Stimulated activated CD8-positive, alpha-beta memory T cell treated with anti-CD3 and anti-CD28 coated beads, Interleukin-4, amount 100 ng/mL, for 24 hours (primary cell): ENCODE measurements at places on chromosomes 5 and 9.

DNA sequence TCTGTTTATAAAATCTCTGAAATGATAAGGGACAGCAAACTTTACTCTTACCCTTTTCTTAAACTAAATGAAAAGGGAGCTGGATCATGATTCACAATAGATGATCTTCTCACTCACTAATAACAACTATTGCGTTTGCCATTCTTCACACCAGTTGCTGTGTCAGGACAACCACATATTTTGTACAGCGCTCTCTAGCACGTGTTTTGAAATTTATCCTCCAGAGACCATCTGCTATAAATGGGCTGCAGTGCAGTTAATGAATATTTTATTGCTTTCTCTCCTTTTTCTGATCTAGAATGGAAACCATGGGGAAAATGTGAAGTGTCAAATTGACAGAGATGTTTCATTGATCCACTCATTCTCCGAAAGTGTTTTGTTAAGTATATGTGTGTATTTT, 258.4 kb upstream of the CCNH start:
- no peak for DNase-seq

- no peak for DNase-seq
Measured at GRCh38 chr5:96652769-96653454, 9.3 kb upstream of the CAST start.

DNA sequence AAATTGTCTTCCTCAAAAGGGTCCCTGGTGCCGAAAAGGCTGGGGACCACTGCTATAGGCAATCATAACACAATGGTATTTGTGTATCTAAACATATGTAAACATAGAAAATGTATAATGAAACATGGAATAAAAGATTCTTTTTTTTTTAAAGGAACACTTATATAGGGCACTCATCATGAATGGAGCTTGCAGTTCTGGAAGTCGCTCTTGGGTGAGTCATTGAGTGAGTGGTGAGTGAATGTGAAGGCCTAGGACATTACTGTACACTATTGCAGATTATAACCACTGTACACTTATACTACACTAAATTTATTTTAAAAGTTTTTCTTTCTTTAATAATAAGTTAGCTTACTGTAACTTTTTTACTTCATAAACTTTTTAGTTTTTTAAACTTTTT, 176.4 kb downstream of the ARRDC3 start:
- DNase-seq, result no peak

DNA sequence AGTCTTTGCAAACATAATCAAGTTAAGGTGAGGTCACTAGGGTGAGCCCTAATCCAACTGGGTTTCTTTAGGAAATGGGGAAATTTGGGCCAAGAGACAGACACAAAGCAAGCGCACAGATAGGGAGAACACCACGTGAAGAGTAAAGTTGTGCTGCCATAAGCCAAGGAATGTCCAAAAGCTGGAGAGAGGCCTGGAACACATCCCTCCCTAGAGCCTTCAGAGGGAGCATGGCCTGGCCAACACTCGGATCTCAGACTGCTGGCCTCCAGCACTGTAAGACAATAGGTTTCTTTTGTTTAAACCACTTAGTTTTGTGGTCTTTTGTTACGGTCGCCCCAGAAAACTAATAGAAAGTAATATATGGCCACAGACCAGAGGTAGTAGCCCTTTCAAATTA, 8.1 kb upstream of the ROR2 start:
- no peak for DNase-seq

- DNase-seq, result no peak
Measured at GRCh38 chr9:98404237-98404636, 148.8 kb upstream of the TBC1D2 start.

DNA sequence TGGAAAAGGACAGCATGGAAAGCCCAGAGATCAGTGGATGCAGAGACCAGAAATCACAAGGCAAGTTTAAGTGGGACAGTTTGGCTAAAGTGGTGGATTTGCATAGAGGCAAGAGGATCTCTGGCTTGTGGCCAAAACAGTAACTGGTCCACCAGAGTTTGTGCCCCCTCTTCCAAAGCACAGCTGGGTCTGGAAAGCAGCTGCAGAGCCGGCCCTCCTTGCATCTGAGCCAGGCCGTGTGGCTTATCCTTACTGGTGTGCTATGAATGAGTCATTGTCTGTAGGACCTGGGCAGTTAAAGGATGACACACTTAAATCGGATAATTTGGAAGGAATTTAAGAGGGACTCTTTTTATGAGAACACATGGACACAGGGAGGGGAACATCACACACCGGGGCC, 146.6 kb downstream of the PIP5K1B start:
- no peak for DNase-seq

DNA sequence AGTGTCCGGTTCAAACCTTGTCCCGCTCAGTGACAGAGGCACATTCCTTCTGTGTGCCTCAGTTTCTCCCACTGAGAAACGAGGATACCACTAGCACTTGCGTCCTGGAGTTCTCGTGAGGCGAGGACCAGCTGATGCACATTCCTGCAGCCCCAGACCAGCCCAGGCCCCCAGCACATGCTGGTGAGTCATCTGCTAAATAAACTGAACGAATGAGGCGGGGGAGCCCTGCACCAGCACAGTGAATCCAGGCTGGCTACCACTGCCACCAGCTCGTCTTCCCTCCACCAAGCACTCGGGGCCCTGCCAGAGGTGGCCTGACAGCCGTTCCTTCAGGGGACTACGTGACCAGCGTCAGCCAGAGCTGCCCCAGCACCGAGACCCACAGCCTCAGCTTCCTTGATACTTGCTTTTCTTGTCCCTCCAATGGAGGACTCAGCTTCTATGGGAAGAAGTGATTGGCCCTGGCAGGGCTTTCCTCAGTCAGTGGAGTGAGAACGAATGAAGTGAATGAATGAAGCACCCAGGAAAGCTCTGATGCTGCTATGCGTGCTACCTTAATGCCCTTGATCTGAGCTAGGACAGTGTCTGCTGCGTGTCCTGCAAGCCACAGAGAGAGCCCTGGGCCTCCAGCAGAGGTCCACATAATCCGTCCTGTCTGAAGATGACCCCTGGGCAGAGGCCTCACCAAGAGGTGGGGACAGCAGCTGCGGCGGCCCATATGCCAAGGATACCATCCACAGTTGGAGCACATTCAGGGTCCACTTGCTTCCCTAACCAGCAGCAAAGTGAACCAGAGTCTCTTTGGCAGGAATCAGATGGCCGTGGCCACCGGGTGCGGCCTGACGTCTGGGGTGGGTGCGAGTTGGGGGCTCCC, 13.5 kb upstream of the BARX1 start:
- no peak for DNase-seq

DNA sequence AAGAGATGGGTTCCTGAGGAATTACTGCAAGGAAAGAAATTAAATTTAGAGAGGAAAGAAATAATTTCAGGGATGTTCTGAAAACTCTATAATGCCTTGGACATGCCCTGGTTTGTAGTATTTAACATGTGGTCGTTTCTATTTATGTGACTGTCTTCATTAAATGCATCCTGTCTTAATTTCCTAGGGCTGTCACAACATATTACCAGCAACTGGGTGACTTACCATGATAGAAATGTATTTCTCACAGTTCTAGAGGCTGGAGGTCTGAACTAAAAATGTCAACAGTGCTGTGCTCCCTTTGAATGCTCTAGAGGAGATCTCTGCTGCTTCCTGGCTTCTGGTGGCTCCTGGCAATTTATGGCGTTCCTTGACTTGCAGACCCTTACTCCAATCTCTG, 287.7 kb downstream of the FBXL7 start:
- no peak for DNase-seq

GRCh38 chr5:138264183-138264582, 10.2 kb downstream of the GFRA3 start:
- DNase-seq, result no peak

DNA sequence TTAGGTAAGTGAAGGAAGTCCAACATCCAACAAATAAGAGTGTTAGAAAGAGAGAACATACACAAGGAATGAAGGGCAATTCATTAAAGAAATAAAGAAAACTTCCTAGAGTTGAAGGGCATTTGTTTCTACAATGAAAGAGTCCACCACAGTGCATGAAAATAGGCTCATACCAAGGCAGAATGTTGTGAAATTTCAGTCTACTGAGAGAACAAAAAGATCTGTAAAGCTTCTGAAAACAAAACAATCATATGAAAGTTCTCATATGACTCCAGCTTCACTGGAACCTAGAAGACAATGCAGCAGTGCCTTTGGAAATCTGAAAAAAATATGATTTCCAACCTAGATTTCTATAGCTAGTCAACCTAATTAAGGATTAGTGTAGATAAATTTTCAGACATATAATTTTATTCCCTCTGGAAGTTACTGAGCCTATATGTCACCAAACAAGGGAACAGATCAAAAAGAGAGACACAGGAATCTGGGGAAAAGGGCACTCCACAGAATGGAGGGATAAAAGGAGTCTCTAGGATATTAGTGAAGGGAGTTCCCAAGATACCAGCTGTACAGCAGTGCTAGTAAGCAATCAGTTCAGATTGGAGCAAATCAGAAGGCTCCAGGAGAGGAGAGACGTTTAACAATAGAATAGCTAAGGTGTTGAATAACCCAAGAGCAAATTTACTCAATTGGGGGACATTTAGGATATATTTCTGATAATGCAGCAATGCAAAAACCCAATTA, 5.8 kb downstream of the C5orf58 start:
- no peak for DNase-seq

DNA sequence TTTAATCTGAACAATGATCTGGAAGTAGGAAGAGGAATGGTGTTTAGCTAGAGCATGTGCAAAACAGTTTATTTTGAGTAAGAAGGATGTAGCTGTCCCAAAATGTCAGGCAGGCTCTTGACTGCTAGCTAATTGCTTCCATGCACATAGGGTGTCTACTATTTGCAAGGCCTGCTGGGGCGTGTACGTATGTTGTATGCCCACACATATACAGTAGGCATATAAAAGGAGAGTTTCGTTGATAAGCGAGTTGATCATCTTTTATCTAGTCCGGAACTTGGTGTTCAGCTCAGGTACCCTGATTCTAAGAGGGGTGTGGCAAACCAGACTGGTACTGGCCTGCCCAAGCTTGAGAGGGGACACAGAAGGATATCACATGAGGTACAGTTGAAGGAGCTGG, 177.2 kb downstream of the GOLPH3 start:
- DNase-seq, result no peak

DNA sequence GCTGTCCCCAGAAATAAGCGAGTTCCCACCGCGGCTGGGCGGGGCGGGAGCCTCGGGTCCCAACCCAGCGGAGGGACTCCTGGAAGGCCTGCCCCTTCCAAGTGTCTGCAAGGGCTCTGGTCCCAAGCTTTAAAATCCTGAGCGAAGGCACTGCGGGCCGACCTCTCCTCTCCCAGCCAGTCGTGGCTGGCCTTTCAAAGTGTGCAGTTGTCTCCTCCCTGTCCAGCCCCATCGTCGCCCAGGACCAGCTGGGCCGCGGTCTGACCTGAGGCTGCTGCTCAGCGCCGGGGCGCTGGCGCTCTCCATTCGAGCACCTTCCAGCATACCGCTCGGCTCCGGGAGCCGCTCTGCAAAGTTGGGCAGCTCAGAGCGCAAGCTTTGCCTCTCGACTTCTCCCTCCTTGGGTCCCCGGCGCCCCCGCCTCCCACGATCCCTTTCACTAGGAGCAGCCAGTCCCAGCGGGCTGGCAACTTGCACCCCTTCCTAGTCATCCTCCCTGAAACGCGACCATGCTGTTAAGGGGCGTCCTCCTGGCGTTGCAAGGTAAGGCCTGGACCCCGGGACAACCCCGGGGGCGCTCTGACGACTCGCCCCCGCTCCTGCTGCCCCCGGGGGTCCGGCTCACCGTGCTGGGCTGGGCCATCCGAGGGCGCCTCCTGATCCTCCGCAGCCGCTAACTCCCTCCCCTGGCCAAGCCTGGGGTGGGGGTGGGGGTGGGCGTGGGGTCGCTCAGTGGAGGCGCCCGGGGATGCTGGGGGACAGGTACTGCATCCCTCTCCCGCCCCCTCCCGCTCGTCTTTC, at the start of gene MAMDC2:
TSS of gene MAMDC2 (plus strand) at position 160 of the 801 bp plus-strand sequence. CDS start at position 510, 350 bp downstream.
- no peak for DNase-seq

DNA sequence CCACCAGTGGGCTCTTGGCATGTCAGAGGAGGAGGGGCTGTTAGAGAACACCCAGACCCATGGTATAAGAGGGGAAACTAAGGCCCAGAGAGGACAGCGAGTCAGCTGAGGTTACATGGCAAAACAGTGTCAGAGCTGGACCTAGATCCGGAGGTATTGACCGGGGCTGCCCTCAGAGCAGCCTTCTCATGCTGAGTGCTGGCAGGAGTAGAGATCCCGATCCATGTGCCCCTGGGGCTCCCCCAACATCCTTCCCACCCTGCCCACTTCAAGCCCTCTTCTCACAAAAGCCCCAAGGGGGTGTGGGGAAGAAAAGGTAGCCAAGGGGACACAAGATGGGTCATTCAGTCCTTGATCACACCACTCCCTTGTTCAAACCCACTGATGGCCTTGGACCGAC, 19.9 kb downstream of the CSF1R start:
- no peak for DNase-seq

DNA sequence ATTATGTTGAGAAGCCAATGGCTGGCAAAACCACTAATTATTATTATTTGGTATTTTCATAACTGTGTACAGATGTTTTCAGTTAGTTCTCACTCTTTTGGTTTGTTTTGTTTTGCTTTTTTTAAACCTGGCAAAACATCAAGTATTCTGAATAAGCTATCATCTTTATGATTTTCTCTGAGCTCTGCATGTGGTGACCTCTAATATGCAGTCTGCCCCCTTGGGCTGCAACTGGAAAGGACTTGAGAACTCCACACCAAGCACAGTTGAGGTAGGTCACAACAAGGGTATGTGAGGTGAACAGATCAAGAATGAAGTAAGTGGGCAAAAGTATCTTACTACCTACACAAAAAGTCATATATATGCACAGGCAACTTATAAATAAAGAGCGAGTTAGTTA, 202.2 kb downstream of the NFIB start:
- no peak for DNase-seq

DNA sequence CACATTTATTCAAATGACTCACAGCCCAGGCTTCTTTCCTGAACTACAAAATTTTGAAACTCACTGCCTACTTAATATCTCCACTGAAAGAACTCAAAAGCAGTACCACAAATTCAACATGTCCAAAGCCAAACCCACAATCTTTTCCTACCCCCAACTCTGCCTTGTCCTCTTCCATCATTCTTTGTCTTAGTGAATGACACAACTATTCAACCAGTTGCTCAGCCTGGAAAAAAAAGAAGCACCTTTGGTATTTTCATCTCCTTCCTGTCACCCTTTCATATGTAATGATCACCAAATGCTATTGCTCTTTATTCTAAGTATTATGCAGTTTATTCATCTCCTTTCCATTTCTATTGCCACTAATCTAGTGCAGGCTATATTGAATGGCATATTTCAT, 216.3 kb downstream of the TMEM232 start:
- DNase-seq, result no peak

DNA sequence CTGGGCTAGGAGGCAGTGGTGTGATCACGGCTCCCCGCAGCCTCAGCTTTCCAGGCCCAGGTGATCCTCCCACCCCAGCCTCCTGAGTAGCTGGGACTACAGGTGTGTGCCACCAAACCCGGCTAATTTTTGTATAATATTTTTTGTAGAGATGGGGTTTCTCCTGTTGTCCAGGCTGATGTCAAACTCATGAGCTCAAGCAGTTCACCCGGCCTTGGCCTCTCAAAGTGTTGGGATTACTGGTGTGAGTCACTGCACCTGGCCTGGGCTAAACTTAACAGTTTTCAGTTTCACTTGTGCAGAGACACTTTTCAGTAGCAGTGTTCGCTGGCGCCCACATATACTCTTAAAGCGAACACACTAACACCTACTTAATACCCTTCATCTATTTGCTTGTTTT, 205.6 kb upstream of the ZNF608 start:
- peak; percentile 3 for DNase-seq
